M059J (cell line): ENCODE measurements at places on chromosomes 2 and 18. TPM values are rescaled to one million over a fixed set of nuclear protein-coding genes. Genes with fewer than 3 reads are reported as not detected.

The SCN1A gene
- not detected in 2 replicates for total RNA-seq

The ZNF2 gene
- total RNA-seq = 7.4 and 8.1 TPM in 2 replicates

The FBXO36 gene
- 1.7 and 2.5 TPM in 2 replicates for total RNA-seq

The TUBA3E gene
- not detected in 2 replicates for total RNA-seq

The RANBP2 gene
- 23.2 and 33.1 TPM in 2 replicates for total RNA-seq

The MYO1B gene
- 23.5 and 26.2 TPM in 2 replicates for total RNA-seq

The MC4R gene
- total RNA-seq = not detected in 2 replicates

The LIMS2 gene
- 0.30 and 2.0 TPM in 2 replicates for total RNA-seq

The SERPINB11 gene
- total RNA-seq = not detected in 2 replicates

The ZNF804A gene
- total RNA-seq = 1.1 and 1.6 TPM in 2 replicates

The DSC2 gene
- not detected in 2 replicates for total RNA-seq

The PROM2 gene
- 2.9 and 3.6 TPM in 2 replicates for total RNA-seq

The MSH6 gene
- total RNA-seq = 83.4 and 123 TPM in 2 replicates

The SH3YL1 gene
- total RNA-seq = 8.0 and 12.9 TPM in 2 replicates

The SLC19A3 gene
- total RNA-seq = not detected in 2 replicates

- no peak for DNase-seq
Observed at GRCh38 chr2:81445176-81445575, 1140.6 kb upstream of the LRRTM1 start.

DNA sequence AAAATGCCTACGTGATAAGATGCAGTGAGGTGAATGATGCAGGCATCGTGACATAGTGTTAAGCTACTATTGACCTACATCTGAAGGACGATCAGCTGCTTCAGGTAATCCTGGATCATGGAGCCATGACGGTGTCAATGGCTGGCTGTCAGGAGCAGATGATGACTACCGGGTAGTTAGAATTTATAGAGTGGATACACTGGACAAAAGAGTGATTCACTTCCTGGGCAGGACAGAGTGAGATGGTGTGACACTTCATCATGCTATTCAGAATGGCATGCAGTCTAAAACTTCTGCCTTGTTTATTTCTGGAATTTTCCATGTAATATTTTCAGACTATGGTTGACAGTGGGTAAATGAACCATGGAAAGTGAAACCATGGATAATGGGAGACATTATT, 29.5 kb downstream of the METTL8 start:
- DNase-seq = peak; percentile 92

GRCh38 chr18:55034742-55035141, 75.5 kb upstream of the CCDC68 start:
- DNase-seq = peak; percentile 63

DNA sequence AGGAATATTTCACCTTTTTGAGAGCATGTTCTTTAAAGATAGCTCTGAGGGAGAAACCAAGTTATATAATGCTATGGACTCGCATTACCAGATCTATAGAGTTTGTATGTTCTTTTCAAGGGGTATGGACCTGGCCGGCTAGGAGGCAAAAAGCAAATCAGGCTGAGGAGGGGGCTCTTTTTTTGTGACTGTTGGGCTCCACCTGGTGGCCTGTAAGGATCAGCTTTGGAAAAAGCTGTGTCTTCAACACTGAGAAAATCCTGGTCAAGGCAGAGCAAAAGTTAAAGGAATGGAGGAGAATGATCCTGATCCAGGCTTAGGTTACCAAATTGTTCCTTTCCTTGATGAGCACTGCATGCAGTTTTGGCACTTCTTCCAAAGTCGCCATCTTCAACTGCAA, 180.5 kb downstream of the DIS3L2 start:
- DNase-seq = peak; percentile 29

DNA sequence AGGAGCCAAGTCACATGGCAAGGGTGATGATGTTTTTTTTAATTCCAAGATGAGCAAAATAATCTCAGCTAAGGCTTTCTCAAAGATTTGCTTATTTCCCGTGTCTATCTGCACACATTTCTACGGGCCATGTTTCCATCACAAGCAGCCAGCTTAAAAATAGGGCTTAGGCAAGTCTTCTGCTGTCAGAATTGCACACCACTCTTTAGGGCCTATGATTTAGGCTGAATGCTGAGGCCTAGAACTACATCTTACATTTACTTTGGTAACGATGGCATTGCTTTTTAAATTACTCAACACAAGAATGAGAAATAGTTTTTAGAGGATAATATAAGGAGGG, 144.2 kb downstream of the RNF144A start:
- DNase-seq = no peak

- no peak for DNase-seq
Observed at GRCh38 chr2:42907835-42908234, 115.5 kb upstream of the HAAO start.

GRCh38 chr2:130336877-130337734, 5.6 kb upstream of the IMP4 start:
- DNase-seq = no peak

- no peak for DNase-seq
Observed at GRCh38 chr2:239287461-239287860, 113.4 kb downstream of the HDAC4 start.

GRCh38 chr2:174551697-174552096, 45.9 kb downstream of the WIPF1 start:
- DNase-seq = peak; percentile 9

- DNase-seq = no peak
Observed at GRCh38 chr2:191627518-191627917, 50.4 kb upstream of the NABP1 start.

DNA sequence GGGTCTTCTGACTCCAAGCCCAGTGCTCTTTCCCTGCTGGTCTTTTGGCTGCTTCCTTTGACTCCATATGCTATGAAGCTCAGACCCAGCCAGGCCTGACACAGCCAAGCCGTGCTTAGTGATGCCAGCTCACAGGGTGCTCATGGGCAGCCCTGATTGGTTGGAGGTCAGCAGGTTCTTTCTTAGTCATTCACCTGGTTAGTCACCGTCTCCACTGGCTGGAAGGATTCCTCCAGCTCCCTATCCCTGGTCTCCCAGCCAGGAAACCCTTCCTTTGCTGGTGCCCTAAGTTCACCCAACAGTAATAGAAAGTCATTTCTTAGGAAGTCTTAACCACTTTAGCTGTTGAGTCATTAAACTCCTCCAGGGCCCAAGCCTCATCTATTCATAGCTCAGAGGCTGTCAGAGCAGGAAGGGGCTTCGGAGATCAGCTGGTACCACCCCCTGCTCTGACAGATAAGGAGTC, 3.9 kb downstream of the KCNK3 start:
- DNase-seq = peak; percentile 99

DNA sequence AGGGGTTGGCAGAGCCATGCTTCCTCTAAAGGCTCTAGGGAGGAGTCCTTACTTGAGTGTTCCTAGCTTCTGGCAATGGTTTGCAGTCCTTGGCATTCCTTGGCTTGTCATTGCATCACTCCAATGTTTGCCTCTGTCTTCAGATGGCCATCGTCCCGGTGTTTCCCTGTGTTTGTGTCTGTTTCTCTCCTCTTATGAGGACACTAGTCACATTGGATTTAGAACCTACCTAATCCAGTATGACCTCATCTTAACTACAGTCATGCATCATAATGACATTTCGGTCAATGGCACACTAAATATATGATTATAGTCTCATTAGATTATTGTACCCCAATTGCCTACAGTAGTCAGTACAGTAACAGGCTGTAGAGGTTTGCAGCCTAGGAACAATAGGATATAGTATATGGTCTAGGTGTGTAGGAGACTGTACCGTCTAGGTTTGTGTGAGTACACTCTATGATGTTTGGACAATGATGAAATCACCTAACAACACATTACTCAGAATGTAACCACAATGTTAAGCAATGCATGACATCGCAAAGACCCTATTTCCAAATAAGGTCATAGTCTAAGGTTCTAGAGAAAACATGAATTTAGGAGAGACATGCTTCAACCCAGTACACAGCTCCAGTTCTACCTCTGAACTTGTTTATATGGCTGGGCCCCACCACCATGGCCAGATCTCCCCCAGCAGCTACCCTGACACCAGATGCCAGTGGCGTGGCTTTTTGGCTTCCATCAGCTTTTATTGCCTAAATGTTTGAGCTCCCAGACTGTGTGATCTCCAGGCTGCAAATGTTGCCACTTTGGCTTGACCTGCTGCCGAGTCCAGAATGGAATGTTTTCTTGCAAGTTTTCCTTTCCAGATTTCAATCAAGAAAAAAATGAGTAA, 22.1 kb downstream of the SRD5A2 start:
- peak; percentile 48 for DNase-seq

GRCh38 chr2:173750353-173750801, 214.8 kb downstream of the SP3 start:
- DNase-seq = peak; percentile 14

GRCh38 chr2:58930537-58930936, 689.4 kb upstream of the FANCL start:
- DNase-seq = no peak

DNA sequence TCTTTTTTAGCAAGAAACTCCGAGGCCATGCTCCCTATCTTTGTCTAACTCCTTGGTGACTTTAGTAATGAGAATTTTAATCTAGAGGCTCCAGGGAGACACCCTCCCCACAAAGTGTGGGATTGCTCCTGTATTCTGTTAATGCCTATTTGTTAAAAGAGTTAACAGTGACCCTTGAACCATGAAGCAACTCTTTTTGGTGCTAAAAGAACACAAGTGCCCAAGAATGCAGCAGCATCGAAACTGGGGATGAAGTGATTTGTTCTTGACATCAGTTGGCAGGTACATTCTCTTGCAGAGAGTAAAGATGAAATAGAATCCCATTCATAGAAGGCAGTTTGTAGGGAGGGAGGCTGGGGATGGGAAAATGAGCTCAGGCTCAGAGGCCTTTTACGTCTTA, 50.0 kb downstream of the FMNL2 start:
- no peak for DNase-seq

- no peak for DNase-seq
Observed at GRCh38 chr18:13437796-13438506, 219.4 kb downstream of the LDLRAD4 start.

GRCh38 chr2:108986916-108987510, 2.0 kb downstream of the EDAR start:
- no peak for DNase-seq

DNA sequence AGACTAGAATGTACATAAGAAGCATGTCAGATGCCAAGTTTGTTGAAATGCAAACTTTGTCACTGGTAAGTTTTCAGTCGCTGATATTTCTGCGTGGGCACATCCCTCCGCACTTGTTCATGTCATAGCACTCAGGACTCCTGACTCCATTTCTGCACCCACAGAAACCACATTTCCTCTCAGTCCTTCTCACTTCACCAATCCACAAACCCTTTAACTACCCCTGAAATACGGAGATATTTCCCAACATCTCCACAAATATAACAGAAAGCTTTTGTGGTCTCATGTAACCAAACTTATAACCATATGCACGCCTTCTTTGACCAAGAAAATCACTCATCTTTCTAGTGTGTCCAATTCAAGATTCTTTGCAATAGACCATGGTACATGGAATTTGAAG, 276.9 kb upstream of the ERBB4 start:
- no peak for DNase-seq

DNA sequence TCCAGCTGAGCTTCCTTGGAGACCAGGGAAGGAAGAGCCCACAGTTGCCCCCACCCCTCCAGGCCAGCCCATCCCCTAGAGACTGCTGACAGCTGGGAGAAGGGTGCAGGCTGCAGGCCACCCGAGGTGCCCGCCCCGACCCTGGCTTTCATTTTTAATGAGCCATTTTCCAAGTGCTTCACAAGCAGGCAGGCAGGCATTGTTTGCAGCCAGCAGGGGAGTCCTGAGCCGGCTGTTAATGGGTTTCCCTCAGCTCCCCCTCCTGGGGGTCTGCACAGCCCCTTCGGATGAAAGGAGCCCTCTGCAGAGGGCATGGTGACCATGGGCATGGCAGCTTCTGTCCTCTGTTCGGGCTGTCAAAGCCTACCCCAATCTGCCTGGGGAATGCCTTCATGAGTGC, 94.5 kb downstream of the ZBTB7C start:
- DNase-seq = no peak
